ENCODE measurements at places on chromosomes 1 and 21.

- peak; percentile 70 for DNase-seq
Observed at GRCh38 chr1:13725714-13726175, 25.8 kb downstream of the PRDM2 start.

DNA sequence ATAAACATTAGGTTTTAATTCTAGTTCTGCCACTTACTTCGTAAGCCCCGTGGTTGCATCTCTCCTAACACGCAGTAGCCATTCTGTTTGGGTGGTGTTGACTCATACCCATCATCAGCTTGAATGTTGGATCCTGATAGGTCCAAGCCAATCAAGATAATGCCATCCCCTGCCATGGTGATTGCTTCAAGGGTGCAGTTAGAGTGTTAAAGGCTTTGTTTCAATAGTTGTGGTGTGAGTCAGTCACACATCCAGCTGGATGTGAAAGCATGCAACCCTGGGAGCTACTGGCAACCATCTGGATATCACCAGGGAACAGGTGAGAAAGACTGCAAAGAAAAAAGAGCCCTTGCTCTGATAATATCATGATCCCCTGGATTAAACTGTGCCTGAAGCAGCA, 69.1 kb downstream of the OMA1 start:
- DNase-seq, result no peak

DNA sequence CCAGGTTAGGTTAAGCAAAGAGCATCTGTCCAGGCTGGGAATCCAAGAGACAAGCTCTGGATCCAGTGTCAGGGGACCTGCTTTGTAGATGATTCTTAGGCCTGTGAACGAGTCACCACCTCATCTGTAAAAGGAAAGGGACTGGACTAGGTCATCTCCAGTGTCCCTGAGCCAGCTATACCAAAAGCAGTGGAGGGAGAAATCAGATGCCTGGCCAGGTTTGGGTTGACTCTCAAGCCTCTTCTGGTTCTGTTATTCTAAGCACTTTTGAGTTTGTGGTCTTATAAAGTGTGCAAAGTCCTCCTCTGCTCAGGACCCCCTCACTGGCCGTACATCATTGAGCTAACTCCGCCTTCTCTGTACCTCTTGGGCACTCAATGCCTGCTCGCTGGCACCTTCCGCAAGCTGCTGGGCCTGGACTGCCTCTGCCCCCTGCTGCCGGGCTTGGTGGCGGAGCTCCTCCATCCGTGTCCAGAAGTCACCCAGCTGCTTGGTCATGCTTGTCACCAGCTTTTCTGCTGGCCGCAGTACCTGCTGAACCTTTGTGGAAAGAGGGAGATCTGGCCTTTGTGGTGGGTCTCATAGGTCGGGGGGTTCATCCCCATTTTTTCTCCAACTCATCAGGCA, 33.6 kb downstream of the CAMK1G start:
- DNase-seq, result no peak

- DNase-seq, result no peak
Observed at GRCh38 chr1:2930913-2931723, 90.1 kb upstream of the ACTRT2 start.

Measured in common myeloid progenitor, CD34-positive (primary cell).